CD4-positive, alpha-beta memory T cell (primary cell): ENCODE measurements at places on chromosomes 4 and X.

DNA sequence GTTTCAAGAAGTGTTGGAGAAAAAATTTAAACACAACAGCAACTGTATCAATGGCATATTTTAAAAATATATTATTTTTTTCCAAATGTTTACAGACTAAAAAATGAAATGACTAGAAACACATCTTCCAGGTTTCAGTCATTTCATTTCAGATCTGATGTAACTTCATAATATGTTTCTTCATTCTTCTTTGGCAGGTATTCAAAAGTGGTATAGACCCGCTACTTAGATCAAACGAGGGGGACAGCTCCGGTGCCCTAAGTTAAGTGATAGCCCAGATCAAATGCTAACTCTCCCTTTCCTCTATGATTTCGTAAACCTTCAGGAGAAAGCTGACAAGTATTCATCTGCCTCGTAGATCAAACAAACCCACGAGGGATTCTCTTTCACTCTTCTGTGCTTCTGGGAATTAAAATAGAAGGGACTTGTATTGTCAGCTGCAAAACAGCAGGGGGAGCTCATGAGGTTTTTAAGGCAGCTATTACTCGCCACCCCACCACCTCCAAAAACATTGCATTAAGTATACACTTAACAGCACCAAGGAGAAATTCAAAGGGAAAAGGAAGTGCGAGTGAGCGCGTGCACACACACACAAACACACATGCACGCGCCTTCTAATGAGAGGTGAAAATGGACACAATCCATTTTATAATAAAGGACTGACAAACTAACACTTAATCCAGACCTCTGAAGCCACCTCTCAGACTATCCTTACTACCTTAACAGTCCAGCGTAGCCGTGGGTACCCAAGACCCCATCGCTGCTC lies 21.4 kb downstream of the HELT start:
- peak; percentile 53 for DNase-seq

GRCh38 chrX:68503836-68504636 lies 5.2 kb downstream of the YIPF6 start:
- DNase-seq: no peak

DNA sequence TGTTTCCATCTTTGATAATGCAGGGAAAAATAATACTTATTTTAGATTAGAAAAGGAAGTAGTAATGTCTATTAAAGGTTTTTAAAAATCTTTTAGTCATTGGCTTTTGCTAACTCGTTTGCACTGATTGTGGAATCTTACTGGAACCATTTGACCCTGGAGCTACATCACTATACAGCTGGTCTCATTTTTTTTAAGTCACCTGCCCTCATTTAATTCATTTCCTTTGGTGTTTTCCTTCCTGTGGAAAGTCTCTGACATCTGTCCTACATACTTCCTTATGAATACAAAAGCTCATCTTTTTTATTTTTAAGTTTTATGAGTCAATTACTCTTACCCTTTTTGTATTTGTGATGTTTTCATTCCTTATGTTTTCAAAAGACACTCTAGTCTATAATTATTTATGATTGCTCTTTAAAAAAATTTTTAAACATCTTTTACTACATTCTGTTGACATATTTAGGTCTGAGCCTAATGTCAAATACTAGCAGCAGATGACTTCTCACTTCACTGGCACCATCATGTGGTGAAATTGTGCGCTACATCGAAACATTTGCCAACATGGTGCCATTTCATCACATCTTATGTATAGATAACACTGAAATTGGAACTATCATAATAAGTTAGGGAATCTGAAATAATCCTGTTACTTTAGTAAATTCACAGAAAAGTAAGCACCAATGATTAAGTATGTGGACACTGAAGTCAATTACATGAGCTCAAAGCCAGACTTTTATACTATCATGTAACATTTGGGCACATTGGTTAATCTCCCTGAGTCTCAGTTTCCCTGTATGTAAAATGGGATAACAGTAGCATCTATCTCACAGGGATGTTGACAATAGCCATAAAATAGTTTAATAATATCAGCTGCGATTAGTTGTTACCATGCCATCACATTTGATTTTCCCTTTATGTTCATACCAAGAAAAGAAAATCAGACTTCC lies 9.4 kb upstream of the MMAA start:
- peak; percentile 48 for DNase-seq

- DNase-seq: peak; percentile 78
Measured at GRCh38 chr4:1604706-1605205, 79.4 kb downstream of the FAM53A start.

- DNase-seq: no peak
Measured at GRCh38 chrX:121365572-121366161, 318.3 kb downstream of the GLUD2 start.

DNA sequence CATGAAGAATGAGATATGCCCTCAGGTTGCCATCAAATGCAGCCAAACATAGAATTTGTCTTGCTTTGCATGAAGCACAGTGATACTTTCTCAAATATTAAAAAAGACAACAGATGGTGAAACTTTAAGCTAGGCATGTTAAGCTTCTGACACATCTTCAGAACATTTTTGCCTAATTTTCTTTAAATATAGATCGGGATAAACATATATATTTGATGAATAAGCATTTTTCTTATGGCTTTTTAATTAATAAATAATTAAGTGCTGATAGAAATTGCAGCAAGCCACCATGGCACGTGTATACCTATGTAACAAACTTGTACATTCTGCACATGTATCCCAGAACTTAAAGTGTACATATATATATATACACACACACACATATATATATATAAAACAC lies 831.2 kb upstream of the PCDH10 start:
- DNase-seq: no peak

DNA sequence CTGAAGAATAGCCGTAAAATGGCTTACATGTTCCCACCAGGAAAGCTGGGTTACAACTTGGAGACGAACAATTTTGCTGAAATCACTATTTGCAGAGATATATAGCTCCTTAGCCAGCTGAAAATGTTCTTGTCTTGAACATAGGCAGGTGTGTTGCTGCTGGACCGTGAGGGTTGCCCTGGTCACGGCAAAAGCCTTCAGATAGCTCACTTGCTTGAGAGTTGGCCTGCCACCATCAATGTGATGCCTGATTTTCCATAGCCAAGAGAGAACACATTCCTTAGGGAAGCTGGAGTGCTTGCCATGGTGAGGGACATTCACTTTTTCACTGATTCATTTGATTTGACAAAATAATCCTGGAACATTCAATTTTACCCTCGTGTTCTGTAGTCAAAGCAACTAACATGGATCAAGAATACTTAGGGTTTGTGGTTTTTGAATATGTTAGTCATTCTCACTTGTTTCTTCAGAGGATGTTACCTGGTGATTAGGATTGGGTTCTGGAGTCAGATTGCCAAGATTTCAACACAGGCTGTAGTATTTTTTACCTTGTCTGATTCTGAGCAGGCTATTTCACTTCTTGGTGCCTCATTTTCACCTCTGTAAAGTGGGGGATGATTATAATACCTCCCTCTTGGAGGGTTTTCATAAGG lies 536.9 kb downstream of the RAPGEF2 start:
- DNase-seq: no peak

DNA sequence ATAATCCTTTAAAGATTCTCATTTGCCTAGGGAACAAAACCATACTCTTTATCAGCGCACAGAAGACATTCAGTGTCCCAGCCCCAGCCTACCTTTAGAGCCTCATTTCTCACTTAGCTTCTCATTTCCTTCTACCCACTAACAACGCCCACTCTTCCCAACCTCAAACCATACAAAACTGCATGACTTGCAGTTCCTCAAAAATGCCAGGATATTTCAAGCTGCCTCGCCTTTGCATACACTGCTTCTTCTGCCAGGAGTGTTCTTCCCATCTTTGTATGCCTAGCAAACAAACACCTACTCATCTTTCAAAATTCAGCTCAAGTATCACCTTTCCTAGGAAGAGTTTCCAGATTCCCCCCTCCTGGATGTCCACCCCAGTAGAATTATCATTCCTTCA lies 129.9 kb upstream of the ADGRL3 start:
- no peak for DNase-seq

DNA sequence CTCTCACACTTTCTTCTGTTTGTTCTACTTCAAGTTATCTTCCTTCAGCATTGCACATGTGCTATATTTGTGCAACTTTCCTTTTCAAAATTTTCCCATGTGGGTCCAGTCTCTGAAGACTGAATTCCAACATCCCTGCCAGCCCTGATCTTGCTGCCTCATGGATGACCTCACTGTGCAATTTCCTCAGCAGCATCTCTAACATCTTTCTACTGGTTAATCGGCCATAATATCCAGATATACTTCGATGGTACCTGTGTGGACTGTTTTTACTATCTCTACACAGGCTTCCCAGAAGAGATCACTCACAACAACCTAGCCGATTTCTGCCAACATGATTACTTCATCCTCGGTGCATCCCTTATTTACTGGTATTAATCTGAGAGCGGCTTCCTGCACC lies 41.5 kb downstream of the GPM6A start:
- DNase-seq: no peak

DNA sequence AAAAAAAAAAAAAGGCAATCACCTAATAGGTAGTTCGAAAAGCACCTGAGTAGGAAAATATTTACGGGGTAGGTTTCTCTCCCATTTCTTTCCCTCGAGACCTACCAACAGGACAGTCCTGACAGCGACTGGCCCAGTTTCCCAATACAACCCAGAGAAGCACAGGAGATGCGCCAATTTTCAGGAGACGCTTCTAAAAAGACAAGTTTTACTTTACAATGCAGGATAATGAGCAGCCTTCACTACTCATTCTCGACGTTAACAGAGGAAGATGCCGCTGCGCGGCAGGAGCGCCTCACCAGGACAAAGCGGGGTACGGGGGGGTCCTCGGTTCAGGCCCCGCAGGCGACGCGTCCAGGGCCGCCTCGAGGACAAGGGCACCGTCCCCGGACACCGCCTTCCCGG lies 708 bp downstream of the BCLAF3 start:
- no peak for DNase-seq

DNA sequence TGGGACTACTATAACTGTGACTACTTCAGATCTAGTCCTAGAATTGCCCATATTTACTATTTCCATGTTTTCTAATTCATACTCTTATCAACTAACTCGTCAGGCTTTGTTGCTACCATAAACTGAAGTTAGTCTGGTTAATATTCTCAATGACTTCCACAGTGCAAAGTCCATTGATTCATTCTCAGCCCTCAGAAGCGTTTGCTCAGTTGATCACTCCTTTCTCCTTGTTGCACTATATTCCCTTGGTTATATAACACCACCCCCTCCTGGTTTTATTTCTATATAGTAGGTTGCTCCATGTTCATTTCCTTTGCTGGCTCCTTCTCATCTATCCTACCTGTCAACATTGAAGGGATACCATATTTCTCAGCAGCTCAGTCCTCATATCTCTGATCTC lies 27.2 kb upstream of the SLC6A14 start:
- DNase-seq: no peak

GRCh38 chr4:26003056-26003455 lies 89.0 kb downstream of the SMIM20 start:
- no peak for DNase-seq

GRCh38 chr4:82402196-82402775 lies 28.0 kb downstream of the HNRNPDL start:
- DNase-seq: no peak

DNA sequence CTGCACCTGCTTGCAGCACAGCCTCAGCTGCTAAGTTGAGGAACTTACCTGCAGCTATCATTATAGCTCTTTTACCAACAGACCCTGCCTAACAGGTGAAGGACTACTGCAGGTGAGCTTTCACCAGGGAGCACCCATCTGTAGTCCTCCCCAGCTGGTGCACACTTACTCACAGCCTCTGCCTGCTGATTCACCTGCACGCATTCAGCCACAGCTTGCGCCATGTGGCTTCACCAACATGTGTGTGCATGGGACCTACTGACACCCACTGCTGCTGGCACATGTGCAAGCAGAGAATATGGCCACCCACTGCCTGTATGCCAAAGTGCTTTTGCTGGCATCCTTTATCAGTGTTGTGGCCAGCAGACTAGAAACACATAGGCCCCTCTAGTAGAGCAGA lies 146.7 kb upstream of the KLHL4 start:
- no peak for DNase-seq

DNA sequence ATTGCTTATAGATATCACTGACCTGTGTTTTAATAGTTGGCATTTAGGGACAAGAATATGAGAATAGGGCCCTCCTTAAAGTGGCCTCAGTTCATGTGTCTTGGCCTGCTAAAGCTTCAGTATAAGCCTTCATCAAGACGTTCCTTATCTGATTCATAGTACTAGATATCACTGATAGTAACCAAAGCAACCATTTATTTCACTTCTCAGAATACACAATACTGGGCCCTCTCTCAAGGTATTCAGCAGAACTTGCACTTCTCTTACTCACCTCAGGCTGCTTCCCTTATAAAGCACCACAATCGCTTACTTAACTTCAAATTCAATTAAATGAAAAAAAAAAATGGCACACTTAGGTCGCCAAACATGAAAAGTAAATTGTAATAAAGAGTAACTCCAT lies 259.4 kb upstream of the PCDH7 start:
- no peak for DNase-seq

DNA sequence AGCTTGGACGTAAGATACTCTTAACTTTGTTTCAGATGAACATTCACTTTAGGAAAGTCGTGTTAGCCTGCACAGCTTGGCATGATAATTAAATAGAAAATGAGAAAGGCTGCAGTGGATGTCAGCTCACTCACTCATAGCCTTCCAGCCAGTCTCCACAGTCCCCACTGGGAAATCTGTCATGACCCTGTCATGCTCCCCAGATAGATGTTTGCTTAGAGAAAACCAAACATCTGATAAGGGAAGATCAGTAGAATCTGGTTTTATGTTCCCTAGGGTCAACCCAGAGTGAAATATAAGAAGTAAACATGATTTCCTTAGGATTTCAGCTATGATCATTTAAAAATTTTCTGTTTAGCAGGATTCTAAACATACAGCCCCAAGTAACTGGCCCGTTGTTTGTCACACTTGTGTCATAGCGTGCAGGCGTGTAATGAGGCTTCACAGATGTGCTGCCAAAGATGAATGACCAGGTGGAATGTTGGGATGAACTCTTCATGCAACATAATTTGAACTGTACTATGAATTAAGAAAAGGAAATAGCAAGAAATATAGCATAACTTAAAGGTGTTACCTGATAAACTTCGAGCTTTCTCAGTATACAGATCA lies 180.1 kb downstream of the BANK1 start:
- no peak for DNase-seq

- DNase-seq: no peak
Measured at GRCh38 chrX:137428766-137429591, 136.9 kb upstream of the ZIC3 start.

DNA sequence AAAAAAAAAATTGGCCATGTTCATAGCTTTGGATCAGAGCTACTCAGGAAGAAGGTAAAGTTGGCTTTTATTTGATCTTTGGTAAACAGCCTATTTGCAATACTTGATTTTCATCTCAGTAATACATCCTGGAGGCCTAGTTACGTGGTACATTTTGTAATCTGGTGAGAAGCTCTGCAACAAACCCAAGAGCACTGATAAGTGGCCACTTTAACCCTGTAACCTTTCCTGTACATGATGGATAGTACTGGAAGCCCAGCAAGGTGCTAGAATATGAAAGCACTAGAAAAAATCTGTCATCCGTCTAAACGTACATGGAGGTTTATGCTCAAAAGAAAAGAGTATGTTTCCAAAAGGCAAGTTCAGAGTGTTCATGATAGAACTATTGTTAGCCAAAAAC lies 88.3 kb upstream of the BMP2K start:
- DNase-seq: no peak
